Testis (tissue), 5 donors: ENCODE measurements at places on chromosomes 6 and 20. TPM values are rescaled to one million over a fixed set of nuclear protein-coding genes. Genes with fewer than 3 reads are reported as not detected.

DNA sequence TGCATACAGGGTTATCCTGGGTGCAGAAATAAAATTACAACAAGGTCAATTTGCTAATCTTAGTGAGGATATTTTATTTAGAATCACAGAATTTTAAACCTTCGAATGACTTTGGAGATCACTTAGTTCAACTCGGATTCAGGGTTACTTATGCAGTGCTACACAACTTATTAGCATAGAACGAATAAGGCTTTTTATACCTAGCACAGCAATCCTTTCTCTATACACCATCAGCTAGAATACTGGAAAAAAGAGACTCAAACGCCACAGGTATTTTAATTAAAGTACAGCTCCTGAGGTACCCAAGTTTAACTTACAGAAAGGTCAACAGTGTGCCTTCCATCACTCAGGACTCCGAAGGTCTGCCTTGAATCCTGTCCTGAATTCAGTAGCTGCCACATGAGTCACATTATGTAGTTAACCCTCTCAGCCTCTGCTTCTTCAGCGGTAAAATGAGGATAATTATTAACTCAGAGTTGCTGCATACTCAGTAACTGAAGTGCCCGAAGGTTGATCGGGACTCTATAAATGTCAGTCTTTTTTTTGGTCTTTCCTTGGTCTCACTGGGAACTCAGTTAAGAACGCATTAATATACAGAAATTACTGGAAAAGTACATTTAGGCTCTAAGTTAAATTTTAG lies 6.0 kb upstream of the QKI start:
- no peaks in the 10 kb centered on the region for H3K36me3 ChIP-seq
- H3K27ac ChIP-seq, result no peak overlapping the region
- H3K4me1 ChIP-seq, result peaks cover 27% of the 10 kb centered on the region
- no peak overlapping the region for H3K4me3 ChIP-seq

RCAN2 gene
- total RNA-seq, result 7.1 TPM

GRCh38 chr6:156890627-156891314 lies 113.6 kb downstream of the ARID1B start:
- H3K4me1 ChIP-seq, result peaks cover 14% of the 10 kb centered on the region
- H3K27ac ChIP-seq, result no peak overlapping the region
- H3K4me3 ChIP-seq, result no peak overlapping the region
- no peak for DNase-seq
- H3K27me3 ChIP-seq, result no peaks in the 10 kb centered on the region
- no peaks in the 10 kb centered on the region for H3K36me3 ChIP-seq

- H3K4me1 ChIP-seq, result no peaks in the 10 kb centered on the region
- no peaks in the 10 kb centered on the region for H3K27me3 ChIP-seq
- DNase-seq, result peak; percentile 23
- no peaks in the 10 kb centered on the region for H3K36me3 ChIP-seq
- peak within 1 kb of the TSS; percentile 24 for H3K4me3 ChIP-seq
Observed at GRCh38 chr20:58228484-58229197, at the start of gene ANKRD60. Gene ANKRD60, minus strand, starts transcription at chr20:58228653. Its CDS starts 0 bp downstream, at chr20:58228653.

DNA sequence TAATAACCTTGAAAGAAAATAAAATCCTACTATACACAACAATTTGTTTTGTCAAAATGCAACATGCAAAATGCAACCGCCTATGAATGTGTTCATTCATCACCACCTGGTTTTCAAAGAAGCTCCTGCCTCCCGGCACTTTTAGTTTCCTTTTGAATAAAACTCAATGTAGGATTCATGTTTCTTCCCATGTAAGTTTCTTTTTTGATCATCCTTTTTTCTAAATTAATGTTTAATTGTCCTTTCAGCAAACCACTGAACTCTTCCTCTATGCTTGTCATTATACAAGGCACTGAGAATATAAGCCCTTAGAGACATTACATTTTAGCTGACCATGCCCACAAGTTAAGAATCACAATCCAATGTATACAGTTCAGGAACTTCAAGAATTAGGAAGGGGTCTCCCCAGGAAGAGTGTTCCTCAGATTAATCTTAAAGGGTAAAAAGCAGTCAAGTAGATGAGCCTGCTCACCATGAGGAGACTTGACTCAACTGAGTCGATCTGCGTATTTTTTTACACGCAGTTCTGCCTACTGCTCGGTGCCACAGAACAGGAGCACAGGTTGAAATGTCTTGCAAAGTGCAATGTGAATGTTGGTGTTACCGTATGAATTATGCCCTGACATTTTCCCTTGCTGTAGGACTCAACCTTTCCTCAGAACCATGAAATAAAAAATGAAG lies 7.2 kb upstream of the THEMIS start:
- H3K27me3 ChIP-seq, result no peaks in the 10 kb centered on the region
- H3K4me3 ChIP-seq, result no peak overlapping the region
- H3K36me3 ChIP-seq, result no peaks in the 10 kb centered on the region
- no peak for DNase-seq

BPIFB2 gene
- total RNA-seq, result 0.56 TPM

DNA sequence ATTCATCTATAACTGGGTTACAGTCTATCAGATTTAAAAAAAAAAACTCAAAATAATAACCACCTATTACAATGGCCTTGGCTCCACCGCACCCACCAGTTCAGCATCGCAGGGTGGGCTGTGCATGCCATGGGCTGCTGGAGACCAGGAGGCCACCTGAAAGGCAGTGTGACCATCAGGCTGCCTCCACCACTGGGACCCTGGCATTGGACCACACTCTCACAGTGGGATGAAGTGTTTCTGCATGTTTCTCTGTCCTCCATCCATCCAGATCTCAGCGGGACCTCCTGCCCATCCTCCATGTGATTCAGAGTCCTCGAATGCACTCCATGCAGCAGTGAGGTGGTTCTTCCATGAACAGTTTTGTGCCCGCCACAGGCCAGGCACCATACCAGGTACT lies 206.1 kb upstream of the CST7 start:
- no peak overlapping the region for H3K4me3 ChIP-seq
- no peaks in the 10 kb centered on the region for H3K4me1 ChIP-seq
- no peak for DNase-seq

- no peaks in the 10 kb centered on the region for H3K36me3 ChIP-seq
- no peaks in the 10 kb centered on the region for H3K27me3 ChIP-seq
- no peak for DNase-seq
- no peaks in the 10 kb centered on the region for H3K4me1 ChIP-seq
- no peak overlapping the region for H3K4me3 ChIP-seq
Observed at GRCh38 chr20:63032026-63032800, 25.4 kb upstream of the BHLHE23 start.

DNA sequence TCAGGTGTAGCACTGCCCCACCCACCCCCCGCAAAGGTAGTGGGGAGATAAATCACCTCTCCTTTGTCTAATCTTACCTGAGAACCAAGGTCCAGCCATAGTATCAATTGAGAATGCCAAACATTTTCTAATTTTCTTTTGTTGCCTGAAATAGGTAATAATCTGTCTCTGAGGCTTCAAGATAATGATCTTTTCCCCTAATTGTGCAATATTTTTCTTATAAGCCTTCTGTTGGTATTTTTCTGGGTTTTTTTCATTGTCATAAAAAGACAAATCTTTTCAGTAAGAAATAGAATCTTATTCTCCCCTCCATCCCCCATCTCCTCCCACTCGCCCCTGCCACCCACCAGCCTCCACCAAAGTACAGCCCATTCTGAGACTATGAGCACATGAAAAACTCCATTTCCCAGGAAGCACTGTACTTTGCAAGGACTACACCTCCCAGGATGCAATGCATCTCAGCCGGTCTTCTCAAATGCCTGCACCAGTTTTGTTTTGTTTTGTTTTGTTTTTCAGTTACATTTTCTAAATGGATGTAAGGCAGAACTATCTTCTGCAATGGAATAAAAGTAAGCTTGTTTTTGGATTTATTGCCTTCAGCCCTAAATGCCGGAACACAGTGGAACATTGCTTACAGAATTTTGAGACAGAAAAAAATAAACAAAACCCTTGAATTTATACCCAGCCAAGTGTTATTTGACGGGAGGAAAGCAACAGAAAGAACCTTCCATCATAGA lies 268.0 kb downstream of the TFAP2A start:
- H3K27me3 ChIP-seq, result no peaks in the 10 kb centered on the region
- H3K4me1 ChIP-seq, result no peaks in the 10 kb centered on the region
- H3K36me3 ChIP-seq, result no peaks in the 10 kb centered on the region
- H3K27ac ChIP-seq, result no peak overlapping the region

DNA sequence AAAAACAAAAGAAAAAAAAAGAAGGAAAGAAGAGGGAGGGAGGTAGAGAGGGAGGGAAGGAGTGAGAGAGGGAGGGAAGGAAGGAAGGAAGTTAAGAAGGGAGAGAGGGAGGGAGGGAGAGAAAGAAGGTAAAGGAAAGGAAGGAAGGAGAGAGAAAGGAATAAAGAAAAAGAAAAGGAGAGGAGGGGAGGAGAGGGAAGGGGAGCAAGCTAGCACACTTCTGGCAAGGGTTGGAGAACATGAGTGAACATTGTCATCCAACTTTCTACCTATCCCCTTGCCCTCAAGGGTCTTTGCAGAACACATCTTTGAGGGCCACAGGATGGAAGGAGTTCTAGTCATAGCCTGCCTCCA lies 34.1 kb upstream of the IL17A start:
- no peak overlapping the region for H3K4me3 ChIP-seq
- H3K27ac ChIP-seq, result no peak overlapping the region
- no peaks in the 10 kb centered on the region for H3K36me3 ChIP-seq

DNA sequence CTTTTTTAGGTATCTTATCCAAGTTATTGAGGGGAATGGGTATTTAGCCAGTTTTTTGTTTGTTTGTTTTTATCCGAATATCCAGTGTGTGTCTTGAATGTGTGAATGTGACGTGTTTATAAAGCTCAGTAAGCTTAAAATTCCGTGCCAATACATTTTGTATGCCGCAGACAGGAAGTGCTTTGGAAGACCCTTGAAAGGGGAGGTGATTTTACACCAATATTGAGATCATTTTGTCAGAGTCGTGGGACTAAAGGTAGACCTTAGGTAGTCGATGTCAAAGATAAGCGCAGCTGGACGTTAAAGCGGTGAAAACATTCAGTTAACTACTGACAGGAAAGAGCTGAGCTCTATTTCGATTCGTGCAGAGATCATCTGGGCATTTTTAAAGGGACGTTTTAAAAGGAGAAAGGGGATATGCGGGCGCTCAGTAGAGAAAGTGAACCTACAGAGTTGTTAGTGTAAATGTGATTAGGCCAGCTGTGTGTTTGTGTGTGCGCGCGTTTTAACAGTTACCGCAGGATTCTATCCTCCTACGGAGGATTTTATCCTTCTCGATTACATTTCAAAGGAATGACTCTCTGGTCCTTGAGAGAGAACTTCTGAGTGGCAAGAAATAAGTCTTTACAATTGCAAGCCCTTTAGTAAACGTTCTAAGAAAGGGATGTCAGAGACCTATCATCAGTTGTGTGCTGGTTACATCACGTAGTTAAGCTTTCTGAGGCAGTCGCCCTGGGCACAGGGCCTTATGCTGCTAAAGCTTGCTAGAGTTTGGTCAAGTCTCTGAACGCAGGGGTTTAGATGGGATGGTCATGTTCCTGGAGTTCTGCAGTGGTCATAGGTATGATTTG lies 625 bp upstream of the ECHDC1 start:
- peak overlapping the region; percentile 90 for H3K27ac ChIP-seq
- no peaks in the 10 kb centered on the region for H3K27me3 ChIP-seq
- peak; percentile 18 for DNase-seq
- peak overlapping the region; percentile 69 for H3K4me3 ChIP-seq

GRCh38 chr20:23362392-23363256 lies 642 bp downstream of the GZF1 start:
- H3K36me3 ChIP-seq, result no peaks in the 10 kb centered on the region
- peak overlapping the region; percentile 90 for H3K27ac ChIP-seq
- peak overlapping the region; percentile 92 for H3K4me3 ChIP-seq
- no peaks in the 10 kb centered on the region for H3K27me3 ChIP-seq
- peaks cover 63% of the 10 kb centered on the region for H3K4me1 ChIP-seq
- DNase-seq, result peak; percentile 47

HLA-DOB gene
- total RNA-seq, result 0.31 TPM

MUC22 gene
- total RNA-seq, result 0.31 TPM

- H3K4me3 ChIP-seq, result no peak overlapping the region
- no peaks in the 10 kb centered on the region for H3K27me3 ChIP-seq
- no peaks in the 10 kb centered on the region for H3K4me1 ChIP-seq
- no peaks in the 10 kb centered on the region for H3K36me3 ChIP-seq
- no peak for DNase-seq
- no peak overlapping the region for H3K27ac ChIP-seq
Observed at GRCh38 chr6:107620732-107621131, 130.8 kb downstream of the SOBP start.

B3GAT2 gene
- 2.2 TPM for total RNA-seq

- H3K36me3 ChIP-seq, result no peaks in the 10 kb centered on the region
- no peaks in the 10 kb centered on the region for H3K27me3 ChIP-seq
- H3K4me1 ChIP-seq, result no peaks in the 10 kb centered on the region
- no peak overlapping the region for H3K27ac ChIP-seq
- no peak overlapping the region for H3K4me3 ChIP-seq
Observed at GRCh38 chr6:133707456-133707855, 181.5 kb upstream of the TCF21 start.

TGM3 gene
- 3.1 TPM for total RNA-seq

GRCh38 chr6:6546318-6547109 lies 42.0 kb upstream of the LY86 start:
- no peaks in the 10 kb centered on the region for H3K36me3 ChIP-seq
- peak overlapping the region; percentile 43 for H3K4me3 ChIP-seq
- no peaks in the 10 kb centered on the region for H3K27me3 ChIP-seq
- peak; percentile 55 for DNase-seq
- H3K27ac ChIP-seq, result no peak overlapping the region

- no peak for DNase-seq
- H3K27me3 ChIP-seq, result no peaks in the 10 kb centered on the region
- H3K4me1 ChIP-seq, result no peaks in the 10 kb centered on the region
- no peak overlapping the region for H3K4me3 ChIP-seq
- H3K36me3 ChIP-seq, result no peaks in the 10 kb centered on the region
Observed at GRCh38 chr6:152173957-152174356, 366.5 kb downstream of the ESR1 start.

MANEA gene
- total RNA-seq, result 13.0 TPM

GRCh38 chr6:79702691-79703090 lies 71.6 kb downstream of the SH3BGRL2 start:
- no peaks in the 10 kb centered on the region for H3K4me1 ChIP-seq
- H3K36me3 ChIP-seq, result no peaks in the 10 kb centered on the region
- H3K27me3 ChIP-seq, result no peaks in the 10 kb centered on the region
- no peak for DNase-seq
- no peak overlapping the region for H3K27ac ChIP-seq

DNA sequence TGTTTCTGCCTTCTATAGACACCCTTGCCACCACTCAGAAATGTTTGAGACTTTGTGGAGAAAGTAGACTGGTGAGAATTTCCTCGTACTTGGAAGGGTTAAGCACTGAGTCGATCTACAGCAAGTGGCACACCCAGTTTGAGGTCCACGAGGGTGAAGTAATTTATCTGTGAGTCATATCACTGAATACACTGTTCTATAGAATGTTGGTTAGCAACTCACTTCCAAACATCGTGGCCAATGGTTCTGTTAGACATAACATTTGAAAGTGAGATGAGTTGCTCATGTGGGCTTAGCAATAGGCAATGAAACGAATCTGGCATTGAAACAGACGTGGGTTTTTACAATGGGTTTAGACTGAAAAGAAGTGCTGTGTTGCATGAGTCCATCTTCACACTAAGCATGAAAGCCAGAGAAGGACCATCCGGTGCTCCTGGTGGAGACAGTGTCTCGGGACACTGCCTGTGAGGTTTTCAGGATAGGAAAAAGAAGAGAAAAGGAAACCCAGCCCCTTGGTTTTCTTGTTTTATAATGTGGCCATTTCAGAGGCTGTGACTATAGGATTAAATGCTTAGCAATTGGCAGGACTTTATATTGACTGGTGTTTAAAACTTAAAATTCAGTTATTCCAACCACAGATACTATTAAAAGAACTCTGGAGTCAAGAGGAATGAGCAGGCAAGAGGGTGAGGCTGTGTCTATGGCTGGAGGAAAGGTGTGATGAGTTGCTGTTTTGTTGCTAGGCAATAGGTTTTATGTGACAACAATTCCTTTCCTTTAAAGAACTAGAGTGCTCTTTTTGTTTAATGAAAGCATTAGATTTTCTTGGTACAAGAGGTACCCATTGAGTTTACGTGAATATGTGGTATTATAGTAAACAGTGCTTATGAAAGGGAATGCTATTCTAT lies 31.0 kb upstream of the EZR start:
- no peaks in the 10 kb centered on the region for H3K4me1 ChIP-seq
- no peak overlapping the region for H3K4me3 ChIP-seq
- H3K27ac ChIP-seq, result no peak overlapping the region
- no peaks in the 10 kb centered on the region for H3K27me3 ChIP-seq
